ENCODE measurements at places on chromosomes 13 and 19. TPM values are rescaled to one million over a fixed set of nuclear protein-coding genes. Genes with fewer than 3 reads are reported as not detected.

The SPACA4 gene
- not detected for total RNA-seq

The SMIM24 gene
- total RNA-seq, result 41.8 TPM

The CD177 gene
- 349 TPM for total RNA-seq

The LGI4 gene
- total RNA-seq, result 38.8 TPM

The DENND1C gene
- 3.8 TPM for total RNA-seq

The ELAVL3 gene
- total RNA-seq, result not detected

The SELENOV gene
- total RNA-seq, result not detected

The MAST1 gene
- total RNA-seq, result 1.2 TPM

The PRTN3 gene
- total RNA-seq, result not detected

The ZIC2 gene
- 0.31 TPM for total RNA-seq

The MATK gene
- total RNA-seq, result 2.2 TPM

The CEACAM4 gene
- total RNA-seq, result 0.25 TPM

The ECSIT gene
- total RNA-seq, result 59.1 TPM

The EID2B gene
- total RNA-seq, result 4.2 TPM

The CCL25 gene
- total RNA-seq, result not detected

The PSG1 gene
- not detected for total RNA-seq

The ZNF728 gene
- 3.4 TPM for total RNA-seq

The MEDAG gene
- total RNA-seq, result 8.9 TPM

The DCLK1 gene
- 2.6 TPM for total RNA-seq

The TYROBP gene
- total RNA-seq, result 50.2 TPM

The LGALS7B gene
- total RNA-seq, result not detected

The ACER1 gene
- total RNA-seq, result not detected

The LILRA1 gene
- 2.4 TPM for total RNA-seq

The ZNF773 gene
- 6.9 TPM for total RNA-seq

The SLITRK5 gene
- total RNA-seq, result 0.23 TPM

The REX1BD gene
- 48.2 TPM for total RNA-seq

The CEACAM16 gene
- total RNA-seq, result not detected

The ZNF426 gene
- total RNA-seq, result 23.3 TPM

The TMEM143 gene
- 13.6 TPM for total RNA-seq

The KANK3 gene
- total RNA-seq, result 10.1 TPM

The RCBTB2 gene
- 6.7 TPM for total RNA-seq

The ANO8 gene
- 8.6 TPM for total RNA-seq

The ZNF274 gene
- 26.6 TPM for total RNA-seq

The TTC9B gene
- total RNA-seq, result not detected

All from mucosa of descending colon (tissue), 3 donors.